ENCODE measurements at places on chromosomes 5 and 9.

GRCh38 chr9:28155067-28155466 lies 581.8 kb upstream of the C9orf72 start:
- H3K27me3 ChIP-seq, result no peaks in the 10 kb centered on the region
- no peak overlapping the region for H3K4me3 ChIP-seq
- H3K4me1 ChIP-seq, result no peaks in the 10 kb centered on the region

DNA sequence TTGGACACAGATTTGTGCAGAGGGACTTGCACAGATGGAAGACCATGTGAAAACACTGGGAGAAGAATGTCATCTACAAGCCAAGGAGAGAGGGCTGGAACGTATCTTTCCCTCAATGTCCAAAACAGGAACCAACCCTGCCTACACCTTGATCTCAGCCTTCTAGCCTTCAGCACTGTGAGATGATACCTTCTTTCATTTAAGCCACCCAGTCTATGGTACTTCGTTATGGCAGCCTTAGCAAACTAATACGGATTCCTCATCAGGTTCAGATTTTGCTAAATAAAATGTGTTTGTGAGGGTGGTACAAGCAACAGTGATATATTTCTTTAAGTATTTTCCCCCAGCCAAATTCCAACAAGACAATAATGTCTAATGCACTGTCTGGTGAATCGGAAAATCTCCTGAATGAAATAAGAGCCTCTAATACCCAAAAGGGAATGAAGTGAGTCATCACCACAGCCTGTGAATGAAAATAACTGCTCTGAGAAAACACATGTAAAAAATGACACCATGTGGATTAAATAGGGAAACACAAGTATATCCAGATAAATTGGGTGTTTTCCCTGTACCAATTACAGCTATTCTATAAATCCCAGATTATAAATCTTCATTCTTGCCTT lies 182.8 kb upstream of the TARS1 start:
- no peaks in the 10 kb centered on the region for H3K27me3 ChIP-seq
- H3K27ac ChIP-seq, result no peak overlapping the region
- no peak for DNase-seq
- no peak overlapping the region for H3K4me3 ChIP-seq

DNA sequence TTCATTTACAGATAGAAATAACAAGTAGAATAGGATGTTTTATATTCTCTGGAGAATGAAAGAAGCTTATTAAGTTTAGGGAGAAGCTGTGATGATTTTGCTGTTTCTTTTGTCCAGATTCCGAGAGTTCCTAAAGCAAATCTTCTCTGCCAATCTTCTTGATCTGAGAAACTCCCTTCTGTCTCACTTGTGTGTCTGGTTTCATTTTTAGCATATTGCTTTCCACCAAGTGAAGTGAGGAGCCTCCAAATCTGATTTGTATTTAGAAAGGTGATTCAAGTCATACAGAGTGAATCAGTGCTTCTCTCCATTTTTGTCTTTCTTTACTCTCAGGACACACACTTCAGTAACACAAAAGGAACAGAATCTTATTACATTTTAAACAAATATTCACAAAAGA lies 48.4 kb downstream of the STX17 start:
- DNase-seq, result no peak
- H3K4me3 ChIP-seq, result no peak overlapping the region
- no peaks in the 10 kb centered on the region for H3K36me3 ChIP-seq
- H3K4me1 ChIP-seq, result no peaks in the 10 kb centered on the region

DNA sequence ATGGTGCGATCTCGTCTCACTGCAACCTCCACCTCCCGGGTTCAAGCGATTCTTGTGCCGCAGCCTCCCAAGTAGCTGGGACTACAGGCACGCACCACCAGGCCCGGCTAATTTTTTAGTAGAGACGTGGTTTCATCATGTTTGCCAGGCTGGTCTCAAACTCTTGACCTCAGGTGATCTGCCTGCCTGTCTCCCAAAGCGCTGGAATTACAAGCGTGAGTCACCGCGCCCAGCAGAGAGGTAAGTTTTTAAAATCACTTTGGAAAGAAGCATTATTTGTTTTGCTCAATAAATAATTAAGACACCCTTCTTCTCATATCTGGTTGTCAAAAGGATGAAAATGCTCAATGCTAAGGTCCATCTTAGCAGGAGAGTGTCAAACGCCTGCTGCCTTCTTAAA lies 48.5 kb upstream of the STXBP1 start:
- peaks cover 49% of the 10 kb centered on the region for H3K4me1 ChIP-seq
- DNase-seq, result no peak
- H3K4me3 ChIP-seq, result no peak overlapping the region
- H3K27ac ChIP-seq, result no peak overlapping the region

DNA sequence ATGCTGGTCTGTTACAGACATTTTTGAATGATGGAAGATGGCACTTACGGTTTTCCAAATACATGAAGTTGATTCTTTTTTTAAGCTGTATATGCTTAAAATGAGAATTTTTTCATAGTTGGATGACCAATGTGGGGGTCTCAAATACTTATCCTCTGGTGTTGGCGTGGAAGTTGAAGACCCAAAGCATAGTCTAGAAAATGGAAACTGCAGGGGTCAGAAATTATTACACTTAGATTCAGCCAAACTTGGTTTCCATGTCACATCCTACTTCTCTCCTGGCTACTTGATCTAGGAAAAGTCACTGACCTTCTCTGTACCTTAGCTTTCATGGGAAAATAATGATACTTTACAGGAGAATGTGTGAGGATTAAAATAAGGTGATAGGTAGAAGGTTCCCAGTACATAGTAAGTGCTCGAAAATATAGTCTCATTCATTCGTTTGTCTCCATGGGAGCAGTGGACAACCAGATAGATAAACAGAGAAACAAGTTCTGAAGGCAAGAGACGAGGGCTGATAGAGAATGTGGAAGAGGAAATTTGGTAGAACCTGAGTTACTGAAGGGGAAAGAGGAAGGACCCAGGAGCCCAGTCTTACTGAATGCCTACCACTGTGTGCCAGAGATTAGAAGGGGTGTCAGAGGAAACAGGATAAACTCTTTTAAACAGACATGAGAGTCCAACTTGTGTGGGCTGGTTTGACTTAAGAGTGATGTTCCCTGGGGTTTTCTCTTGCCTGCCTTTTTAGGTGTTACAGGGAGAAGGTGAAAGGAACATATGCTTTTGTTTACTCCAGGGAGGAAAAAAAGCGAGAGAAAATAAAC lies 560.3 kb upstream of the KLF4 start:
- no peaks in the 10 kb centered on the region for H3K27me3 ChIP-seq
- no peak for DNase-seq
- no peak overlapping the region for H3K27ac ChIP-seq
- no peaks in the 10 kb centered on the region for H3K36me3 ChIP-seq

- H3K4me1 ChIP-seq, result peaks cover 70% of the 10 kb centered on the region
- no peak for DNase-seq
- no peak overlapping the region for H3K4me3 ChIP-seq
Measured at GRCh38 chr5:73859696-73860095, 233.7 kb downstream of the ARHGEF28 start.

DNA sequence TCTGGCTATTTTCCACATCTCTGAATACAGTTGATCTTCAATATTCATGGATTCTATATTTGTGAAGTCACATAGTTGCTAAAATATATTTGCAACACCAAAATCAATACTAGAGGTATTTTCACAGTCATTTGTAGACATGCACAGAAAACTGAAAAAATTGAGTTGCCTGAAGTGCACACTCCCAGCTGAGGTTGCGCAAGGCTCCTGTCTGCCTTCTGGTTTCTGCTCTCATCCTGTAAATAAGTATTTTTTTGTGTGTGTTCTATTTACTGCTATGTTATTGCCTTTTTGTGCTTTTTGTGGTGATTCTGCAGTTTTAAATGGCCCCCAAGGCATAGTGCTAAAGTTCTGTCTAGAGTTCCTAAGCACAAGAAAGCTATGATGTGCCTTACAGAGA lies 371.1 kb upstream of the GRAMD2B start:
- no peaks in the 10 kb centered on the region for H3K27me3 ChIP-seq
- DNase-seq, result no peak
- H3K4me3 ChIP-seq, result no peak overlapping the region
- no peaks in the 10 kb centered on the region for H3K4me1 ChIP-seq

DNA sequence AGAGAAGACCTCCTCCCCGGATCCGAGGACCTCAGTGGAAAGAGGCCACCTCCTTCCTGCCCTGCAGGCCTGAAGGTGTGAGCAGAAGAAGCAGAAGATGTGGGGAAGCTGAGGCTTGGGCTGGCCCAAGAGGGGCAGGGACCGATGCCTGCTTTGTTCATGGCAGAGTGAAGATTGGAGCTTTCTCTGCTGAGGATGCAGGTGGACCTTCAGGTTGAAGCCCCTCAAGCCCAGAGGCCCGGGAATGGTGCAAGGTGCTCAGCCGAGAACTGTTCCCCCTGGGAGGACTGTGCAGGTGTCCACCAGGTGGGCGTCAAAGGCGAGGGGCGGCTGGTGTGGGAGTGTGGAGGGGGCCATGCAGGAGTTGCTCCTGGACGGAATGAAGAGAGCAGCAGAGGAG lies 277.9 kb upstream of the IRX2 start:
- H3K27ac ChIP-seq, result no peak overlapping the region
- H3K4me1 ChIP-seq, result no peaks in the 10 kb centered on the region
- no peak for DNase-seq
- no peaks in the 10 kb centered on the region for H3K27me3 ChIP-seq

DNA sequence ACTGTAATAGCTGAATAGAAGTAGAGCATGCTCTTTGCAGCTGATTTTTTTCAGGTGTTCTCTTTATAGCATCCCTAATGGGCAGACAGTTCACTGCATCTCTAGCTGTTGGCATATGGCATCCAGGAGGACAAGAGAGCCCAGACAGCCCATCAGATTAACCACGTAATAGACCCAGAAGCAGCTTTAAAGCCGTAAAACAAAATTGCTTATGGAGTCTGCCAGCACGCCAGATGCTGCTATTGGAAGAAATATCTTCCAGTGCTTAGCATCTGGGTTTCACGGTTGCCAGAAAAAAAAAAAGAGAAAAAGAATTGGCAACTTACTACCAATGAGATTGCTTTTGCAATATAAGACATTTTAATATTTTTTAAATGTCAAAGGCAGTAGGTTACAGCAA lies 869.4 kb upstream of the NUDT12 start:
- H3K4me3 ChIP-seq, result no peak overlapping the region
- H3K4me1 ChIP-seq, result no peaks in the 10 kb centered on the region
- DNase-seq, result no peak

DNA sequence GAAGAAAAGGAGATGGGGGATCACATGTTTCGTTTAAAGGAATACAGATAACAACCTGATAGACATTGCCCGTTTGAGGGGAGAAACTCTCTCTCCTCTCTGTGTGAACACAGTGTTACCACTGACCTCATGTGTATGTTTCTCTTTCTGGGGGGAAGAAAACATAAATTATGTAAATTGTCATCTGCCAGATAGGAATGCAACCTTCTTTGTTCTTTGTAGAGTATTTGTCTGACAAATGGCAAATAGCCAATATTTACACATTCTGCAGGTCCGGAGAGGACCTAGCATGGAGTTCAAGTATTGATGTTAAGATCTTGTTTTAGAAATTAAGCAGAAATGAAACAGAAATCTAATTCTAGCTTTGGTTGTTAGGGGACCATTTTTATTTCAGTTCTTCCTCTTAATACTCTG lies 276.3 kb downstream of the SAXO1 start:
- no peaks in the 10 kb centered on the region for H3K36me3 ChIP-seq
- no peak overlapping the region for H3K4me3 ChIP-seq
- no peak overlapping the region for H3K27ac ChIP-seq

- no peak overlapping the region for H3K27ac ChIP-seq
- H3K36me3 ChIP-seq, result no peaks in the 10 kb centered on the region
- H3K4me1 ChIP-seq, result peaks cover 35% of the 10 kb centered on the region
- no peaks in the 10 kb centered on the region for H3K27me3 ChIP-seq
- no peak overlapping the region for H3K4me3 ChIP-seq
- no peak for DNase-seq
Measured at GRCh38 chr5:59767211-59767605, 126.3 kb downstream of the PDE4D start.
